GM23338 (cell line): ENCODE measurements at places on chromosomes 13 and 19. TPM values are rescaled to one million over a fixed set of nuclear protein-coding genes. Genes with fewer than 3 reads are reported as not detected.

DNA sequence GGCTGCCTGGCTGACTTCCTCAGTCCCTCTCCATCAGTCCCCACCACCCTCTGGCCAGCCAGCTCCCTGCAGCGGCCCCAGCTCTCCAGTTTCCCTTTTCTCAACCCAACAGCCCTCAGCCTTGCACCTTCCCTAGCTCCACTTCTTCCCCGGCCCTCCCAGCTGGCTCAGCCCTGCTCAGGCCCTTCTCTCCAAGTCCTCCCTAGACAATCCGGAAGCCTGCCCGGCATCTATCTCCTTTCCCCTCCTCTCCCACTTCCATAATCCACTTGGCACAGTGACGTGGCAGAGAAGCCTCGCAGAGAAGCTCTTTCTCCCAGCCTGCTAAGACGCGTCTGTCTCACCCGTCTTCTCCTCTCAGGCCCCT is 1.1 kb downstream of the UBXN6 start:
- no peaks in the 10 kb centered on the region for H3K27me3 ChIP-seq
- no peaks in the 10 kb centered on the region for H3K36me3 ChIP-seq
- H3K4me3 ChIP-seq: peak overlapping the region; percentile 77
- H3K27ac ChIP-seq: no peak overlapping the region

- H3K27me3 ChIP-seq: peaks cover 3% of the 10 kb centered on the region; the same call in 1 of the 2 replicates
- H3K27ac ChIP-seq: no peak overlapping the region
- H3K4me3 ChIP-seq: no peak overlapping the region
- peaks cover 7% of the 10 kb centered on the region for H3K4me1 ChIP-seq
- no peaks in the 10 kb centered on the region for H3K36me3 ChIP-seq
Measured at GRCh38 chr19:2607712-2608601, 94.5 kb downstream of the GNG7 start.

DNA sequence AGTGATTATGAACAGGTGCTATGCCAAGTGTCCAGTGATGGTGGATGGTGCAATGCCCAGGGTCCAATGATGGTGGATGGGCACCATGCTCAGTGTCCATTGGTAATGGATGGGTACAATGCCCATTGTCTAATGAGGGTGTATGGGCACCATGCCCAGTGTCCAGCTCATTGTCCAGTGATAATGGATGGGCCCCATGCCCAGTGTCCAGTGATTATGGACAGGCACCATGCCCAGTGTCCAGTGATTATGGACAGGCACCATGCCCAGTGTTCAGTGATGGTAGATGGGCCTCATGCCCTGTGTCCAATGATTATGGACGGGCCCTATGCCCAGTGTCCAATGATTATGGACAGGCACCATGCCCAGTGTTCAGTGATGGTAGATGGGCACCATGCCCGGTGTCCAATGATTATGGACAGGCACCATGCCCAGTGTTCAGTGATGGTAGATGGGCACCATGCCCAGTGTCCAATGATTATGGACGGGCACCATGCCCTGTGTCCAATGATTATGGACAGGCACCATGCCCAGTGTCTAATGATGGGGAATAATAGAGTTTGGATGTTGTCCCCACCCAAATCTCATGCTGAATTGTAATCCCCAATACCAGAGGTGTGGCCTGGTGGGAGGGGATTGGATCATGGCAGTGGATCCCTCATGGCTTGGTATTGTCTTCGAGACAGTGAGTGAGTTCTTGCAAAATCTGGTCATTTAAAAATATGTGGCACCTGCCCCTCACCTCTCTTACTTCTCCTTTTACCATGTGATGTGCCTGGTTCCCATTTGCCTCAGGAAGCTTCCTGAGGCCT is 87.8 kb downstream of the ANKRD10 start:
- H3K27ac ChIP-seq: no peak overlapping the region
- H3K36me3 ChIP-seq: no peaks in the 10 kb centered on the region; the same call in 1 of the 2 replicates
- no peak overlapping the region for H3K4me3 ChIP-seq
- no peaks in the 10 kb centered on the region for H3K27me3 ChIP-seq
- H3K4me1 ChIP-seq: no peaks in the 10 kb centered on the region

DNA sequence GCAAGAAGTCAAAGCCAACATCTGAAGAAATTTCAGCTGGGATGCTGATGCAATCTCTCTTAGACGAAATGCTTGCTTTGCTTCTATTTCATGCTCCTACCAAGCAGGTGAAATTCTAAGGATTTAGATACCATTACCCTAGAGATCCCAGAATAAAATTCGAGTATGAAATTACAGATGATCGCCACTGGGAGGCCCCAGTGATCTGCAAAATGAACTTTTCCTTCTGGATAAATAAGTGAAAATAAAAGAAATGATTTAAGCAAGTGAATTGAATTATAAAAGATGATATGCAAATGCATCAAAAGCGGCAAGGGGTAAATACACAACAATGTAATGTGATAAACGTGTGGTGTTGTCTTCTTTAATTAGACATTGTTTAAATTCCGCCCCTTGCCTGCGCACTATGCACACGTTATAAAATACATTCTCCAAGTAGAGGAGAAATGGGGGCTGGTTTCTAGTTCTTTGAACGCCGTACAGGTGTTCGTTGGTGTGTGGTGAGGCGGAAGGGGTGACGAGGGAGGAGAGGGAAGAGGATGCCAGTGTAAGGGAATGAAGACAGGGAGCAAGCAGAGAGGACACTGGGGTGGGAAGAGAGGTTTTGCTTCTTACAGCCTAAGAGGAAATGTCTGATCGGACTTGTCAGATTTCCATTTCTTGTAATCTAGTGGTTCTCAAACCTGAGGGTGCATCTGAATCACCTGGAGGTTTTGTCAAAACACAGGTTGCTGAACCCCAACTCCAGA is 58.0 kb downstream of the ERCC5 start:
- no peak overlapping the region for H3K4me3 ChIP-seq
- H3K4me1 ChIP-seq: 0 out of 2 replicates have a peak, but pooled peaks cover 5% of the 10 kb centered on the region
- H3K27me3 ChIP-seq: no peaks in the 10 kb centered on the region

FGF21 gene
- 1.3 TPM in 1 of 2 replicates, not detected in the other for total RNA-seq

ZNF99 gene
- 0.03 TPM in 1 of 2 replicates, not detected in the other for total RNA-seq

DNA sequence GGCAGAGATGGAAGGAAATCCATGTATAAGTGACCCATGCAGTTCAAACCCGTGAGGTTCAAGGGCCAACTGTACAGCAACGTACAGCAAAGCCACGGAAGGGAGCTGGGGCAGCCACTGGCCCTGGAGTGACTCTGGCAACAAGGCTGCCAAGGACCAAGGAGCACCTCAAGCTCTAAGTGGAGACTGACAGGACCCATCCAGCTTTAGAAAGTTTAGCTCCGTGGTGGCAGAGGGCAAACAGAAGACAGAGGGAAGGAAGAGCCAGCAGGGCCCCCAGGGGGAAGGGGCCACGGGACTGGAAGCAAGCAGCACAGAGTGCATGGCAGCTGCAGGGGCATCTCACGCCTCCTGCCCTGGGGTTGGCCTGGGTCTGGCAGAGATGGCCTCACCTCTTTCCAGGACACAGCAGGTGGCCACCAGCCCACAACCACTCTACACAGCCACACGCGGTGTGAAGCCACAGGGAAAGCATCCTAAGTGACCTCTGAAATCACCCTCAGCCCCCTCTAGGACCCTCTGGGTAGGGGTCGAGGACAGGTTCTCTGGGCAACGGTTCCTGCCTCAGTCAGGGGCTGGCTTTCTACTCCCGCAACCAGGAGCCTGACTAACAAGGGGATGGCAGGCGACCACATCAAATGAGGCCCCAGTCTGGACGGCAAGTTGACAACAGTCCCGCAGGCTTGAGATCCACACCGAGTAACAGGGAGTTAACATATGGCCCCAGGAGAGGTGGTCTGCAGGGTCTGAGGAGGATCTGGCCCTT is 3.8 kb downstream of the MIER2 start:
- H3K4me3 ChIP-seq: no peak overlapping the region
- H3K27me3 ChIP-seq: peaks cover 7% of the 10 kb centered on the region; the same call in 1 of the 2 replicates
- H3K27ac ChIP-seq: no peak overlapping the region
- DNase-seq: no peak
